Eye (tissue), 1 donor: ENCODE measurements at places on chromosomes 2 and 18.
A peak's percentile ranks its signal among the peaks of the same experiment; 100 is the strongest.

GRCh38 chr2:202479610-202480009, 103.5 kb downstream of the BMPR2 start:
- DNase-seq: no peak

- peak; percentile 17 for DNase-seq
These were observed 347.7 kb upstream of the MAP2 start for GRCh38 chr2:209076151-209076550.

DNA sequence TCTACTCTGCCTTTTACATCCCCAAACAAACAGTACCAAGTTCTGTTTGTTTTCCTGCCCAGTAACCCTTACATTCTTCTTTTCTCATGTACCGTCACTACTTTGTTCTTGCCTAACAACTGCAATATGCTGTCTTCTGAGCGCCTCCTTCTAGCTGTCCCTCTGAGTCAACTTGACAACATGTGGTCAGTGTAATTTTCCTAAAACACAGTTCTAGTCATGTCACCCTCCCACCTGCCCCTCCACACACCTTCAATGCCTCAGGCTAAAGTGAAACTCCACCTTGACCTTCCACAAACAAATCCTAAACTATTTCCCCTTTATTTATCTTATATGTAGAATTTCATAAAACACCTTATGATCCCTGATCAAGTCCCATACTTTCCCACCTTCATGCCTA, 124.6 kb upstream of the CD302 start:
- DNase-seq: no peak

DNA sequence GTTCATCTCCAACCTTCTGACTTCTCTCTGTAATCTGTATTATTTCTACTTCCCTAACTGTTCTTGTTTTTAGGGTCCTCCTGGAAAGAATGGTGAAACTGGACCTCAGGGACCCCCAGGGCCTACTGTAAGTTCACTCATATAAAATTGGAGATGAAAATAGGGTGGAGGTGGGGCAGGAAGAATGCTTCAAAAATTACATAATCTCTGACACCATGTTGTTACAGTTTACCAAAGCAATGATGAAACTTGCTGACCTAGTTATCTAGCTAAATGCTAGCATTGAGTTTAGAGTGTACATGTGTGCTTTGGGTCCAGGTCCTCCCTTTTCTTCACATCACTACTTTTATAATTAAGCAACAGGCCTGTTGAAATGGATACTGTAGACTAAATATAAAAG, 23.1 kb downstream of the COL3A1 start:
- no peak for DNase-seq

DNA sequence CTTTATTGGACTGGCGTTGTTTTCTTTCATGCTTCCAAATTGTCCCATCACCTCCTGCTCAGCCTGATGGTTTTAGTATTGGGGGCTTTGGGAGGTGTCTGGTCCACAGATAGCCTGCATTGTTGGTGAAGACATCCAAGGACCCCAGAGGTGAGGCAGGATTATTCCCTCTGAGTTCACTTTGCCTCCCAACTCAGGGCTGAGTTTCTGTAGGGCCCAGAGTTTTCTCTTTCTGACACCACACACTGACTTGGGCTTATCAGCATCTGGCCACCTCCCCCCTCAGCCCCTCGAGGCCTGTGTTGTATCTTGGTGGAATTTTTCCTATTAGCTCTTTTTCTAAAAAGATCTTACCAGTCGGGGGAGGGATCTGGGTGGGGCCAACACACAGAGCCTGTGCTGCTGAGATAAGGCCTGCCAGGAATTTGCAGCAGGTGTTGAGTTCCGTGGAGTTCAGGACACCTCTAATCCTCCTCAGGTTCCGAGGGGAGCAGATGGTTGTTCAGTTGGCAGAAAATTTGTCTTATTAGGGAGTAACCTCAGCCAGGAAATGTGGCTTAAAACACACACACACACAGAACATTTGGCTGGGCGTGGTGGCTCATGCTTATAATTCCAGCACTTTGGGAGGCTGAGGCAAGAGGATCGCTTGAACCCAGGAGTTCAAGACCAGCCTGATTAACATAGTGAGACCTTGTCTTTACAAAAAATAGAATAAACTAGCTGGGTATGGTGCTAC, 7.3 kb downstream of the EMILIN2 start:
- peak; percentile 24 for DNase-seq

- no peak for DNase-seq
These were observed 236.6 kb downstream of the GLI2 start for GRCh38 chr2:120972286-120972685.

- no peak for DNase-seq
These were observed 153.8 kb upstream of the HNRNPA3 start for GRCh38 chr2:177058747-177059146.

- no peak for DNase-seq
These were observed 117.6 kb downstream of the METTL8 start for GRCh38 chr2:171316220-171316619.

GRCh38 chr2:95317665-95318425, 20.7 kb downstream of the KCNIP3 start:
- no peak for DNase-seq

GRCh38 chr2:237626813-237627440, 460 bp upstream of the LRRFIP1 start:
- peak; percentile 65 for DNase-seq
